ENCODE measurements at places on chromosomes 5 and 9.

DNA sequence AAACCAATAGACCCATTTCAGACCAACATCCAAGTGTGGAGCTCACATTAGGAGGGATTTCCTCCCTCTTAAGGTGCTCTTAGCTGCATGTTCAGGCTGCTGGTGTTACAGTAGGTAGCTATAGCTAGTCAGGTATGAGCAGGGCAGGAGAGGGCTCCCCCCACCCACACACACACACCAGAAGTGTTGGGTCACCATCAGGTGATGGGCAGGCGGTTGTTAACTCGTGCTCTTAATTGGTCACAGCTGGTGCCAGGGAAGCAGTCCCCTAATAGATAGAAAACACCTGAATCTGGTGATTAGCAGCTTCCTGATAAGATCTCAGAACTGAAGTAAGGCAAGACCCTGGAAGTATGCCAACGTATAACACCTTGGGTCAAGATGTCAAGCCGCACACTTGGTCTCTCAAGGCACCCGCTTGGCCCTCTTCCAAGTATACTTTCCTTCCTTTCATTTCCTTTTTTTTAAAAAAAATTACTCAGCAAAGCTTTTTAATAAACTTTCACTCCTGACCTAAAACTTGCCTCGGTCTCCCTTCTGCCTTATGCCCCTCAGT, 532.4 kb downstream of the DNAH5 start:
- DNase-seq = no peak

- DNase-seq = no peak
Measured at GRCh38 chr9:109794361-109795012, 14.5 kb downstream of the PALM2AKAP2 start.

DNA sequence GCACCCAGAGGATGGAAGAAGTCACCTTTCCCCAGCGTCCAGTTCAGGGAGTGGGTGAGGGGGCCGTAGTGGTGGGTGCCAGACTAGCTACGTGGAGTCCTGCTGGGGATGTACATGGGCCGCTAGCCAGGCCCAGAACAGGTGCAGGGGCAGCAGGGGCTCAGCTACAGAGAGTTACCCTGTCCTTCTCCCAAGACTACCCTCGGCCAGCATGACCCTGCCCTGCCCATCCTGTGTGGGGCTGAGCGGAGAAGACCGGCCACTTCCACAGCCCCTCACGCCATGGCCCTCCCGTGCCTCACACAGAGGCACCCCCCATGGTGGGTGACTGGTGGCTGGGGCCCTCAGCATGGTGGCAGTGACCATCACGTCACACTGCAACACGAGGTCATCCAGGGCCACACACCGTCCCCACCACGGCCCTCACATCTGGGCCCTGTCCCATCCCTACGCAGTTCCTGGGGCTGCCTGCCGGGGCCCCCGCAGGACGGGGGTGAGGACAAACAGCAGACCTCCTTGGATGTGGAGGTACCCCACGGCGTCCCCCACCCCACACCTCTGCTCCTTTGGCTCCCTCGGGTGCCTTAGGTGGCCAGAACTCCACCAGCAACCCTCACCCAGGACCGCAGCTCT, 977 bp upstream of the DPP7 start:
- DNase-seq = no peak

DNA sequence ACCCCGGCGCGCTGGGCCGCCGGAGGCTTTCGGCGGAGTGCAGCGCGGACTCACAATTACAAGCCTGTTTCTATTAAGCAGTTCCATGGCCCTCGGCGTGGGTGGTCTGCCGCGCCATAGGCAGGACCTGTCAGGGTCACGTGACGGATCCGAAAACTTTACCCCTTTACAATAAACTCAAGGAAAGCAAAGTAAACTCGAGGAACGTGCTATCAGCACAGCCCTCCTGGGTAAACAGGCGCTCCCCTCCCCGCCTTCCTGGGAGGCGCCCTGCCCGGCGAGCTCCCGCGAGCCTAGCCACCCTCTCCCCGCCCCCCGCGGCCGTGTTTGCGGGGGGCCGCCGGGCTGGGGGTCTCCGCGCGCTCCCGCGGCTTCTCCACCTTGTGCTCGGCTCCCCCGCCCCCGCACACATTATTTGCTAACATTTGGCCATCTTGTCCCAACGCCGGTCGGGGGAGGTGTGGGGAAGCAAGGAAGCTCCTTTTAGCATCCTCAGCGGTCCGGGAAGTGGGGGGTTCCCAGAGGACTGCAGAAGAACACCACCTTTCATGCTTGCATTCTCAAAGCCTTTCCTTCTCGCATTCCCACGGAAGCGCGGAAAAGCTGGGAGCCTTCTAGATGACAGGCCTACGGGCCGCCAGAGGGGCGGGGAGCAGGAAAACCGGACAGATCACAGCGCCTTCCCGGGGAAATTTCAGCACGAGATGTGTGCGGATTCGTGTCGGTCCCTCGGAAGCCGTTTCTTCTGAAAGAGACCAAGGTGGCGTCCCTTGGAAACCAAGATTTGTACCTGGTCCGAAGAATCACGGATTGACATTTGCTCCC, at the start of gene PTCH1:
Gene PTCH1, minus strand, starts transcription at position 238 of the 825 bp plus-strand sequence.
- DNase-seq = peak; percentile 34

DNA sequence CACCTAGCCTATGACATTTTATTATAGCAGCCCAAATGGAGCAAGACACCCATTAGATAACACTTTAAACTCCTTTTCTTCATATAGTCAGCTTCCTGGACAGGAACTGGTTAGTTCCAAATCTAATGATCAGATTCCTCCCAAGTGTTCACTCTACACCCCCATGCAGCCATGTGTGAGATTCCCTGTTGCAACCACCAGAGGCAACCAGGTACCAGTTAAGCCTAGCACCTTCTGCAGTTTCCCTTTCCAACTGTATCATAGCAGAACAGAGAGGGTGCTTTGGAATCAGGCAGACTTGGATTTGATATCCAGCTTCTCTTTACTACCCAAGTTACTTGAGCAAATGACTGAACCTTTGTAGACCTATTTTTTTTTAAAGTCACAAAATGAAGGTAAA, 296.6 kb upstream of the PCSK5 start:
- no peak for DNase-seq

DNA sequence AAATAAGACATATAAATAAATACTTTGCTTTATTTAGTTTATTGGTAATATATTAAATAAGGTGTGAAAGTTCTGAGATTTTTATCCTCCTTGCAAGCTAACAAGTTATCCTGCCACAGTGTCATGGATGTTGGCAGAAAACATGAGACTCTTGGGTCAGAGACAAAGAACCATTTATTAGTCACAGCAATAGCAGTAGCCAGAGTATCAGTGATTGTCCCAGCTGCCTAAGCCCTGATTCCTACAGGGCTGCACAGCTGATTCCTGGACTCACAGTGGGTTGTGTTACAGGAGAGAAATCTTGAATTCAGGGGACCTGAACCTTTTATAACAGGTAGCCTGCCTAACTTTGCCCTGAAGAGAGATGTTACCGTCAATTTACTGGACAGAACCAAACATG, 304.5 kb upstream of the ZNF608 start:
- no peak for DNase-seq

- DNase-seq = no peak
Measured at GRCh38 chr9:37486616-37487548, 1.1 kb downstream of the POLR1E start.

DNA sequence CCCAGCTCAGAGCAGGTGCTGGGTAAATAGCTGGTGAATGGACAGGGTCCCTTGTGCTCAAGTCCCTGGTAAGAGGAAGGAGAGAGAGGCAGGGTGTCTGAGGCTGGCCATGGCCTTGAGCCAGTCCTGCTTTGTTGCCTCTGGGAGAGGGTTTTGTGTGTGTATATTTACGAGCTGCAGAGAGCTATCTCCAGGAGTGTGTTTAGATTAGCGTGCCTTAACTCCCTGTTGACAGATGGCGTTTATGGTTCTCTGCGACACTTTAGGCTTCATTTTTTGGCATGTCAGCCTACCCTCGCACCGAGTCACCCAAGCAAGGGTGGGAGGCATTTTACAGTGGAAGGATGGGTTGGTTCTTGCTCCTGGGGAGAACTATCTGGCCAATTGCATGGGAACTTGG, 22.2 kb downstream of the HMCN2 start:
- no peak for DNase-seq

- DNase-seq = no peak
Measured at GRCh38 chr5:148991566-148991965, 71.3 kb downstream of the SH3TC2 start.

DNA sequence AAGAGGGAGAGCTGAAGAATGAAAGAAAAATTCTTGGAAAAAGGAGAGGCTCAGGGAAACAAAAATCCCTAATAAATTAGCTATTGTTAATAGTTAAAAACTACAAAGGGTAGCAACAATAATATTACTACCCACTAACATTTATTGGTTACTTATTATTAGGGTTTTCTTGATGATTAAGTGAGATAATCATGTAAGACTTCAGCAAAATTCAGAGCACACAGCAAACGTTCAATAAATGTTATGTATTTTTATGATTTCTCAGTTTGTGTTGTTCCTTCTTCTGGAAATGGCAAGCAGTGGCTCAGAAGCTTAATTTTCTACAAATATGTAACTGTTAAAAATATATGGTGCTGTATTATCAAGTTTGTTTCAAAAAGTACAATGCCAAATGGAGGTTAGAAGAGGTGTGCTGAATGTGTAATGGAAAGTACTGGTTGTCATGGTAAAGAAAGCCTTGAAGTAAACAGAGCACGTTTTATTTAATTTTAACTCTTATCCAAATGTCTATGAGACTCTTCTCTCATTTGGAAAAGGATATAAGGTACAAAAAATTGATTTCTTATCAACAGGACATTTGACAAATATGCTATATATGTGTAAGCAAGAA, 226.0 kb upstream of the ATP10B start:
- DNase-seq = no peak

GRCh38 chr9:90972057-90972456, 170.4 kb downstream of the SYK start:
- DNase-seq = no peak

DNA sequence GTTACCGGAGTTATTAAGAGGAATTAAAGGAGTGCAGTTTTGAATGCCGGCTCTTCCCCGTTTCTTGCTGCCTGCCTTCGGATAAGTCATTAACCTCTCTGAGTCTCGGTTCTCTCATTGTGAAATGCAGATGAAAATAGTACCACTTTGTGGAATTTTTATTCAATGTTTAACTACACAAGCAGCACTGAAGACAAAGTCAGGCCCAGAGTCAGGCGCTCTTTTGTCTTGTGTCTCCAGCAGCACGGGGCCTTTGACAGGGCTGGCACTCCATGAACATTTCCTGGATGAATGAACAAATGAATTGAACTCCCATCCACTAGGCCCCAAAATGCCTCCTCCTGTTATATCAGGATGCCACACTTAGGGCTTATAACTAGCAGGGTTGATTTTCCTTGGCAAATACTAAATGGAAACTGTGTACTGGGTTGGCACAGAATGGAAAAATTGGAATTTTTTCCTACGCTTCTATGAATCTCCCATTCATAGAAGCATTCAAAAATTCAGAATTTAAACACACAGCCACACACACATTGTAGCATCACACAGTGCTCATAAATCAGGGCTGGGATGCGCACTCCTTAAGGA, 332.8 kb downstream of the MLLT3 start:
- no peak for DNase-seq

GRCh38 chr5:95956900-95957293, 4.8 kb downstream of the ELL2 start:
- no peak for DNase-seq

DNA sequence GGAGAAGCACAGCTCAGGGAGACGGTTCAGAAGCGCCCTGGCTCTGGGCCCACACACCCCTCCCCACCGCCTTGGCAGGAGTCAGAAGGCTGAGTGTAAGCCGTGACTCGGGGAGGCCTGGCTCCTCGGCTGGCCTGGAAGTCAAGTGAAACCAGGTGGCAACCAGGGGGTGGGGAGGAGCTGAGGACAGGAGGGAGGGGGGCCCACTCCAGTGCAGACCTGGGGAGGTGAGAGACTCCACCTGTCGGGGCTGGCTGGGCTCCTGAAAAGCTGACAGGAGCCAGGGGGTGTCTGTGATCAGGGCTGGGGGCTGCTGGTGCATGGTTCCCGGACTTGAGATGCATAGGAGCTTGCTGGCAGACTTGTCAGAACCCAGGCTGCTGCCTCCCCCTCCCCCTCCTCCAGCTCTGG, 150.2 kb upstream of the PHYKPL start:
- no peak for DNase-seq

DNA sequence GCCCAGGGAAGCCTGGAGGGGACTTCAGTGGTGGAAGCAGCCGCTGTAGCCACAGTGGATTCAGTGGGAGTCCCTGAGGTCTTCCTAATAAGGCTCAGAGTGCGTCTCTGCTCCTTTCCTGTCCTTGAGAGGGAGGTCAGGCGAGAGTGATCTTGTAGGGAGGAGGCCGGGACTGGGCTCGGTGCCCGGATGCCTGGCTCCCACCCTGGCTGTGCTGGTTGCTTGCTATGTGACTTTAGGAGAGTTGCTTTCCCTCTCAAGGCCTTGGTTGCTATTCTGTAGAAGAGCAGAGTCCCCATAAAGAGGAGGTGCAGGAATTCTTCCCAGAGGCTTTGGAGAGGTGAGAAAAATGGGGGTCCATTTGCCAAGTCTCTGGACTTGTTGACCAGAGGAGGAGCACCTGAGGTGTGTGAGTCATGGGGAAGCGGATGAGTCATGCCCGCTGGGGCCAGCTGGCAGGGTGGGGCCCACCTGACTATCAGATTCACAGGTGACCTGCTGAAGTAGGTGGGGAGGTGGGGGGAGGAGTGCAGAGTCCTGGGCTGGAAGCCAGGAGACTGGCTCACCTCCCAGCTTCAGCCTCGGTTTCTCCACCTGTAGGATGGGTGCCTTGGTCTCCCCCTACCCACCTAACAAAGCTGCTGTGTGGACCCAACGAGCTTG, 13.8 kb downstream of the GSN start:
- no peak for DNase-seq

- no peak for DNase-seq
Measured at GRCh38 chr5:56963246-56963645, 11.3 kb upstream of the MIER3 start.

DNA sequence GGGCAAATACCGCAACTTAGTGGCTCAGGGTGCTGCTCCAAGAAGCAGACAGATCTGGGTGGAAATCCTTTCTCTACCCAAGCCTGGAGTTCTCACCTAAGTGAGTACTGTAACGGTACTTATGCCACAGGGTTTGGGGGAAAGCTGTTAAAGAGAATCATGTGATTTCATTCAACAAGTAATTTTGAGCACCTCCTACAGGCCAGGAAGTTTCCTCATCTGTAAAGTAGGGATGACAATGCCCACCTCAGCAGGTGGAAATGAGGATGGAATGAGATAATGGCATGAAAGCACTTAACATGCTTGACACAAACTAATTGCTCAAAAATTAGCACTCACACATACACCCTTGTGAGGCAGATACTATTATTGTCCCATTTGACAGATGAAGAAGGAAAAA, 114.1 kb downstream of the JAKMIP2 start:
- no peak for DNase-seq

- DNase-seq = no peak
Measured at GRCh38 chr9:87810679-87811178, 71.9 kb upstream of the SPATA31E1 start.

GRCh38 chr9:105150991-105151685, 93.3 kb upstream of the SLC44A1 start:
- no peak for DNase-seq

DNA sequence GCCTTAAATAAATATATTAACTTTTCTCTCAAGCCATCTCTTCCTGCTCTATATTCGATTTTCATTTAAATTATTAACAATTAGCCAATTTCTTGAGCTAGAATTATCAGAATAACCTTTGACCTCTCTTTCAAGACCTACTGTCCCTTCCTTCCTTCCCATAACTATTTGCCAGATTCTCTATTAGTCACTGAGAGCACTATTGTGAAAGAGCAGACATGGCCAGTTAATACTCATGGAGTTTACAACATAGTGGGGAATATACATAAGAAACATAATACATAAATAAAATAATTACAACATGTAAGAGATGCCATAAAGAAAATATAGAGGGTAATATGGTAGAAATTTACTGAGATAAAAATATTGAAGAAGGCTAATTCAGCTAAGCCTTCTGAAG, 72.1 kb upstream of the CHD1 start:
- DNase-seq = no peak

- DNase-seq = no peak
Measured at GRCh38 chr9:33155393-33155792, 11.7 kb downstream of the B4GALT1 start.

Measured in CD4-positive, alpha-beta T cell treated with Interleukin-12 subunit alpha and Interleukin-12 subunit beta, for 1 hour (primary cell).